ENCODE measurements at places on chromosomes 5 and 9. TPM values are rescaled to one million over a fixed set of nuclear protein-coding genes. Genes with fewer than 3 reads are reported as not detected.

DNA sequence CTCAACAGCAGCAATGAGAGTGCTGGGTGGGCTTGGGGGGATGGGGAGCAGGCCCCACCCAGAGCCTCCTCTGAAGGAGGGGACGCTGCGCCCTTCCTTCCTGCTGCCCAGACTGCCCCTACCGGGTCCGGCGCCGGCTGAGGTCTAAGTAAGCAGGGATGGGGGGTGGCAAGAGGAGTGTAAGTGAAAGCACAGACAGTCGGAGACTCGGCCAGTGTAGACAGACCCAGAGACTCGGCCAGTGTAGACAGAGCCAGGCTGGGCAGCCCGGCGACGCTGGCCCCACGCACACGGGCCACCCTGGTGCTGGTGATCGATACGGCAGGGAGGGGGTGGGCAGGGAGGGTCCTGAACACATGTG is 7.4 kb upstream of the ENTPD8 start:
- DNase-seq = no peak

- DNase-seq = no peak
Observed at GRCh38 chr5:92992073-92992472, 588.9 kb downstream of the NR2F1-AS1 start.

DNA sequence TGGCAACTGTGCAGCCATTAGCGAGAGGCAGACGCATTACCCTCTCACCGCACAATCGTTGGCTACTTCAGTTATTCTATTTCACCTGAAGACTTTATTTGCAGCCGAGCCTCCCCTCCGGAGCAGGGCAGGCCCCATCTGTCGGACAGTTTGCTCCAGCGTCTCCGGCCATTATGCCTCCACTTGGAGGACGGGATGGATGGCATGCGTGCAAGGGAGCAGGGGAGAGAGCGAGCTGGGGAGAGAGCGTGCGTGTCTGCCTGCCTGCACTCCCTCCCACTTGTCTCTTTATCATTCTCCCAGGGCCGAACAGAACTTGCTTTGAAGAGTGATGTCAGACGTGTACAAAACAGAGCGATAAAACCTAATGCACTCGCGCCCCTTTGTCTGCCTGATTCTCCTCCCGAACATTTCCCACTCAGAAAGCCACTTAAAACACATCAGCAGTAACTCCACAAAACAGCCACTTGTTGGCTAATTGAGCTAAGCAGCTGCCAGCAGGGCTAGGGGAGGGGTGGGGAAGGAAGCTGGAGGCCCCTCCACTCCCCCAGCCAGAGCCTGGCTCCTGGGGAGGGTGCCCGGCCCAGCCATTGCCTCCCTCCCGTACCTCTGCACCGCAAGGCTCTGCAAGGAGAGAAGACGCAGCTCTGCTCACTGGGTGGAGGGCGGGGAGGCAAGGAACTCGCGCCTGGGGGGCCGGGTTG is 43.4 kb upstream of the FUBP3 start:
- DNase-seq = no peak

The CSF1R gene
- total RNA-seq = 1.2 TPM

DNA sequence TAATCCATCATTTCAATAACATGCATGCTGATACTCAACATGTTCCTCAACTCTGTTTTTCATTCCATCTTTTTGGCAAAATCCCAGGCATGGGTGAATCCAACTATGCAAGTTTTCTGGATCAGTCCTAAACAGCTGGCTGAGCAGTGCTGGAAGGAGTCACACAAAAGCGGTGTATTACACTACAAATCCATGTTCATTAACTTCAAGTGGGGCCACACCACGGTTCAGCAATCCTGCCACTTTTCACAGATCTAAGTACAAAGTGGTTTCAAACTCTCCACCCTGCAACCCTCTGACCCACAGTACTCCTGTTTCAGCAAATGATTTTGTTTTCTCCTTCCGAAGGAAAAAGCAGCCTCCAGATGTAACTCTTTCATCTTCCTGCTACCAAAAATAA is 222.5 kb downstream of the EPB41L4A start:
- DNase-seq = no peak

- DNase-seq = no peak
Observed at GRCh38 chr9:133664173-133665050, 28.2 kb downstream of the DBH start.

DNA sequence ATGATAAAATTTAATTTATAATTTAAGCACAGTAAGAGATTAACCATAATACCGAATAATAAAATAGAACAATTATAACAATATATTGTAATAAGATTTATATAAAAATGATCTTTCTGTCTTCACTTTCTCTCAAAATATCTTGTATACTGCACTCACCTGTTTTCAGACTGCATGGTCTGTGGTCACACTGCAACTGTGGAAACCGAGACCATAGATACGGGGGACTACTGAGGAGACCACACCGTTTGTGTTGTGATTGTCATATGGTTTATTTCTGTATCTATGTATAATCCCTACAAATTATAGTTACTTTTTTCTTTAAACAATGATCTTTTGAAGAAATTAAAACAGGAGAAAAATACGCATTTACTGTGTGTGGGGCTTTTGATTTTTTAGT is 78.8 kb upstream of the TNFAIP8 start:
- no peak for DNase-seq

GRCh38 chr9:105662184-105663104 is at the start of gene TAL2:
Gene TAL2, plus strand, starts transcription at chr9:105662457. Its CDS starts 40 bp downstream, at chr9:105662497.
- no peak for DNase-seq

GRCh38 chr9:72363908-72364678 is 915 bp downstream of the ZFAND5 start:
- DNase-seq = peak; percentile 75

The TXNDC8 gene
- total RNA-seq = not detected

GRCh38 chr9:117093891-117094844 is 320.7 kb downstream of the ASTN2 start:
- no peak for DNase-seq

GRCh38 chr5:109936996-109937395 is 247.3 kb downstream of the MAN2A1 start:
- peak; percentile 55 for DNase-seq

- DNase-seq = no peak
Observed at GRCh38 chr5:142576303-142576702, 109.6 kb downstream of the FGF1 start.

DNA sequence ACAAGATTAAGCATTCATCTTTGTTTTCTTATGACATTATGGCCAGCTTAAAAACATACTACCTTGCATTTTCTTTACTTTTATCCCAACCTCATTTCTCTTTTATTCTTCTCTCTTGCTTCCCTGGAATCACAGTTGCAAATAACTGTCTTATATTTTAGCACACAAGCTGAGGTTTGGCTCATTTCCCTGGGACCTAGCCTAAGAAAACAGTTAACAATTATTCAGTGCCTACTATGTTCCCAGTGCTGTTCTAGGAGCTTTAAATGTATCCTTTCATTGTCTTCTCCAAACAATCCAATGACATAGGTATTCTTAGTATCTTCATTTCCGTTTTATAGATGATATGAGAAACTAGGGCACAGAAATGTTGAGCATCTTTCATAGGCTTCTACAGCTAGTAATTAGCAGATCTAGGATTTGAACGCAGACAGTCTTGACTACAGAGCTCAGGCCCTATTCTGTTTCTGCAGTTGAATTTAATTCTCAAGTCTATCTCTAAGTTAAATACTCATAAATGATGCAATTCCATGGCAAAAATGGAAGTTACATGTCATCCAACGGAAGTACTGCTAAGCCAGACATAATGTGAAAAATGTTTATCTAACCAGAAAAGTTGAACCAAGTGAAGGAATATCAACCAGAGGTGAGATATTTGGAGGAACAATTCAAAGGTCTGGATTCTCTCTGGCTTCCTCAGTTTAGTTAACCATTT is 52.3 kb upstream of the MTAP start:
- DNase-seq = no peak

The ZBTB43 gene
- 66.2 TPM for total RNA-seq

The PTGES gene
- total RNA-seq = 0.48 TPM

- no peak for DNase-seq
Observed at GRCh38 chr5:60551250-60551649, 148.7 kb downstream of the DEPDC1B start.

GRCh38 chr5:5558638-5559527 is 136.4 kb downstream of the ICE1 start:
- DNase-seq = no peak

DNA sequence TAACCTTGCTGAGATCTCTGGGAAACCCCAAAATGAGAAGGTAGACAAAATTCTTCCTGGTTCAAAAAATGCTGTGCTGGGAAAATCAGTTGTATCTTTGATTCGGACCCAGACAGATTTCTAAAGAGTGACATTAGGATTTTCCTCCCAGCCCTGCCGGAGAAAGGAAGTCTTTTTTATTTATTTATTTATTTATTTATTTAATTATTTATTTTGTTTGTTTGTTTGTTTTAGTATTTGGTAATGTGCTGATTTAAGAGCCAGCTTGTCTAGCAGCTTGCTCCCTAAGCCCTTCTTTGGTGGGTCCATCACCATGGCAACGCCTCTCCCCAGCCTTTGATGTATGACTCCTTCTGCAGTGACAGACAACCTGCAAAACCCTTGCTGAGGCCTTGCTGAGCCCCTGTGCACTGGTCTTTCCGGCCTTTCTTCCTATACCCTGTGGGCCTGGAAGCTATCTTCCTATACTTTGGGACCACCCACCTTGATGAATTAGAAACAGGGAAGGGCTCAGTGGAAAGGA is 60.6 kb upstream of the AFAP1L1 start:
- DNase-seq = no peak

The CCL21 gene
- total RNA-seq = not detected

DNA sequence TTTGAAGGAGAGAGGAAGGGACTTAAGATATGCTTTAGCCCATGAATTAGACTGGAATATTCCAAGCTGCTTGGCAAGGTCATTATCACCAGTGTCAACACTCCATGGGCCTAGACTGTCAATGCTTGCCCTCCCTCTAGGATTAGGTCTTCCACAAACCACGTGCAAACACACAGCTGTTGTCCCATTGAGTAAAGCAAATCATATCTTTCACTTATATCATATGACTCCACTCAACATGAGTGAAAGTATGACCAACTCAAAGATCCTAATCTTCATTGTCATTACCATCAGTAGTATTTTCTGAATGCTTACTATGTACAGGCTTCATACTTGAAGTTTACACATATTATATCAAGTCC is 57.0 kb upstream of the GRAMD2B start:
- DNase-seq = no peak

DNA sequence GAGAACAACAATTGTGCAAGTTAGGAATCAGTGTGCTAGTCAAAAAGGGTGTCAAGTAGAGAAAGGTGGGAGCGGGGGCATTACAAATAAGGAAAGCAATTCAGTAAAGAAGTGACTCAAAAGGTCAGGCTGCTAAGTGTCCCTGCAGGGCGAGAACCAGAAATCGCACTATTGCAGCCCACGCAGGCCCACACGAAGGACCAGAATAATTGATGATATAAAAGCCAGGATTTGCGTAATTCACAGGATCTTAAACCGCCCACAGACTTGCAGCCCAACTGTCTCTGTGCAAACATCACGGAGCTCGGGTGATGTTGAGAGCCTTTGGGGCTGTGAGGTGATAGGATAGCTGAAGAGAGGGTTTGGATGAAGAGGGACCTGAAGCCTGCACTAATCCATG is 349.0 kb downstream of the BRINP1 start:
- no peak for DNase-seq

- DNase-seq = no peak
Observed at GRCh38 chr5:133892774-133893173, 75.7 kb downstream of the C5orf15 start.

GRCh38 chr5:180791611-180792213 is 10.9 kb downstream of the MGAT1 start:
- no peak for DNase-seq

The ENTREP1 gene
- total RNA-seq = not detected

- DNase-seq = no peak
Observed at GRCh38 chr5:76674330-76675066, 41.4 kb upstream of the F2R start.

GRCh38 chr5:87916320-87916719 is 352.3 kb downstream of the TMEM161B start:
- DNase-seq = no peak

- no peak for DNase-seq
Observed at GRCh38 chr9:122551371-122551770, 1.5 kb upstream of the OR1N2 start.

DNA sequence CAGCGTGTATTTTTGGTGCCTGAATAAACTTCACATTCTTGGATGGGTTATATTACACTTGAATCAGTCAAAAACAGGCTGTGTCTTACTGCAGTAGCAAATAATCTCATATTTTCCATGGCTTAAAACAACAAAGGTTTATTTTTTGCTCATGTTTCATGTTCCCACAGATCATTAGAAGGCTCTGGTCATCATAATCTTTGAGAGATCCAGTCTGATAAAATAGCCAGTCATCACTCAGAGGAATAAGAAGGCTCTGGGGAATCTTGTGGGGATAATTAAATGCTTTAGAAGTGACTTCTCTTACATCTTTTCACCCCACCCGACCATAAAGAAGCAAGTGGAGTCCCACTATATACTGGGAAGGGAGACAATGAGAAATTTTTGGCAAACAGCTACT is 417.7 kb downstream of the PSAT1 start:
- no peak for DNase-seq

The MCIDAS gene
- 0.48 TPM for total RNA-seq

GRCh38 chr5:102411-103043 is 10.6 kb downstream of the PLEKHG4B start:
- no peak for DNase-seq

DNA sequence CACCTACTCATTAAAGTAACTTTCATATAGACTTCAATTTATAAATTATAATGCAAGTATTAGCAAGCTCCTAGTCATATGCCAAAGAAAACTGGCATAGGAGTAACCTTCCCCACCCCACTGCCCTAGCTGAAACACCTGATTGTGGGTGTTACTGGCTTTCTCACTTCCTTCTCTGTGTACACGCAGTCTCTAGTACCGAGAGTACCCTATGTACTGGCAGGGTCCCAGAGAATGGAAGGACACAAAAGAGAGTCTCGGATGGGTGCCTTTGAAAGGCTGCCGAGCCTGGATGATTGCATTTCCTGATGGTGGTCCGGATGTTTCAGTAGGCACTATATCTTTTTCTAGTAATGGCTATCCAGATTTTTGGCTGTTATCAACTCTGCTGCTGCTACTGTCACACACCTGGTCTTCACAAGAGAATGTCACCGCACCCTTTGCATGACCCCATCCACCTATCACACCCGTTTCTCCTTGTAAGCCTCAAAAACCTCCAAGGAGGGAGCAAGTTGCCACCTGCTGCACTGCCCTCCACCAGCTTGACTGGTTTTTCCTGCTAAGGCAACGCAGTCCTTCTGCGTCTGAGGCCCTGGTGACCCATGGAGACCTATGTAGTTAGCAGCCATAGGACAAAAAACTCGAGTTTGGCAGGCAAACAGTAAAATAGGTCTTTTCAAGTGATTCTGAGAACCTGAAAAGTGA is 53.8 kb upstream of the CLINT1 start:
- DNase-seq = no peak

DNA sequence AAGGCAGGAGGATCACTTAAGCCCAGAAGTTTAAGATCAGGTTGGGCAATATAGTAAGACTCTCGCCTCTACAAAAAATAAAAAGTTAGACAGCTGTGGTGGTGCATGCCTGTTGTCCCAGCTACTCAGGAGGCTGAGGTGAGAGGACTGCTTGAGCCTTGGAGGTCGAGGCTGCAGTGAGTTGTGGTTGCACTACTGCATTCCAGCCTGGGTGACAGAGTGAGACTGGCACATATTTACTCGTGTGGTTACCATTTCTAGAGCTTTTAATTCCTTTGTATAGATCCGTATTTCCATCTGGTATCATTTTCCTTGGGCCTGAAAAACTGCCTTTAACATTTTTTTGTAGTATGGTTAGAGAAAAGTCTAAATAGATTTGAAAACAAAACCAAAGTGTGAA is 7.8 kb downstream of the IL6ST start:
- no peak for DNase-seq

The RNF180 gene
- total RNA-seq = not detected

- DNase-seq = no peak
Observed at GRCh38 chr5:93580927-93581445, at the start of gene NR2F1-AS1. Gene NR2F1-AS1, minus strand, starts transcription at chr5:93581219.

- no peak for DNase-seq
Observed at GRCh38 chr9:135340143-135340655, 139.4 kb upstream of the PPP1R26 start.
